Stimulated activated effector memory CD8-positive, alpha-beta T cell treated with anti-CD3 and anti-CD28 coated beads, Interleukin-12 subunit alpha, Interleukin-12 subunit beta, amount 100 ng/mL, for 72 hours (primary cell): ENCODE measurements at places on chromosomes 5 and 9.

- DNase-seq, result no peak
Measured at GRCh38 chr5:17305964-17306725, 88.7 kb downstream of the BASP1 start.

- DNase-seq, result no peak
Measured at GRCh38 chr5:178304761-178305645, 72.4 kb upstream of the PHYKPL start.

GRCh38 chr9:84294241-84294950 lies 46.2 kb downstream of the SLC28A3 start:
- DNase-seq, result no peak

- no peak for DNase-seq
Measured at GRCh38 chr9:98255061-98255577, 330 bp downstream of the TBC1D2 start.

DNA sequence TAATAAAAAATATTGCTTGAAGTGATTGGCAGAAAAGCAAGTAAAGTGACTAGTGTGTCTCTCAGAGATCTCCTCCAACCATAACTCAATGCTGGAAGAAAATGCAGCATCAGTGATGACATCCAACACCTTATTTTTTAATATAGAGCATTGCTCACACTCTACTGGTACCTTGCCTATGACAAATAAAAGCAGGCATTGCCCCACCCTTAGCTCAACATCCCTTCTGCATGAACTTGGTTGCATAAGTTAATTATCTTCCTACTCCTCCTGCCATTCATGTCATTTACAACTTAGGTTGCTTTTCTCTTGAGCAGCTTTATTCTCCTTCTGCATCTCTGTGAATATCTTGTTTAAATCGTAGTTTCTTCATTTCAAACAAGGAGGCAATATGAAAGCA lies 41.2 kb downstream of the FEM1C start:
- no peak for DNase-seq

DNA sequence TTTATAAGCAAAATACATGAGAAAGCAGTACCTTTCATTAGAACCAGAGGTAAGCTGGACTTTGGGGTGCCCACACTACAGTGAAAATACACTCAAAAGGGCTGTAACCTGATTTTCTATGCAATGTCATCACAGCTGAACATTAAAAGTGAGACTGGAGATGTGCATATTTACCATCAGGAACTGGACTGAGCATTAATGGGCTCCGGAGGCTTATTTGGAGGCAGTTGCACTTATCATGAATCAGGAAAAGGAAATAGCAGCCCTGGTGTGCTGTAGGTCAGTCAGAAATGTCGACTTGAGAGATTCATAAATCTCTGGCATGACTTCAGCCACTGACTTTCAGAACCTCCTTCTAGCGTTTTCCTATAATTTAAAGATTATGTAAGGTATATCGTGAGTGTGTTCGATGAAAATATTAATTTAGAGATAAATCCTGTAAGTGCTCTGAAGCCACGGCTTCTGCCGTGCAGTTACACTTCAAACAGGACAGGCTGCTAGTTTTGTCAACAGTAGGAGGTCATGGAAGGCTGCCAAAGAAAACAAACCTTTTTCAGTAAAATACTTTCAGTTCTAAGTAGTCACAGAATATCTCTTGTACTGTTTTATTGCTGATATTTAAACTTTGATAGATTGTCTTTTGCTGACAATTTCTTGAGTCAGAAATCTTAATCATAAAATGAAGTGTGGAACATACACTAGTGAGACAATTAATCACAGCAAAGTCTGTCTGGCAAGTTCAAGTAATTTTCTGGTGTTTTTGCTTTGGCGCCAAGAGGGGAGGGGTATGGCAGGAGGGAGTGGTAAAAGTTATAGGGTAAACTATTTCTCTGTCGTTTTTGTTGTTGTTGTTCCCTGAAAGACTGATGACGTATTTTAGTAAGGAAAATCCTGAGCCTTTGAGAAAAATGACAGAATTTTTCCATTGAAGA lies 939.7 kb downstream of the NR2F1-AS1 start:
- DNase-seq, result no peak

- no peak for DNase-seq
Measured at GRCh38 chr5:128516978-128517377, 21.1 kb downstream of the FBN2 start.

DNA sequence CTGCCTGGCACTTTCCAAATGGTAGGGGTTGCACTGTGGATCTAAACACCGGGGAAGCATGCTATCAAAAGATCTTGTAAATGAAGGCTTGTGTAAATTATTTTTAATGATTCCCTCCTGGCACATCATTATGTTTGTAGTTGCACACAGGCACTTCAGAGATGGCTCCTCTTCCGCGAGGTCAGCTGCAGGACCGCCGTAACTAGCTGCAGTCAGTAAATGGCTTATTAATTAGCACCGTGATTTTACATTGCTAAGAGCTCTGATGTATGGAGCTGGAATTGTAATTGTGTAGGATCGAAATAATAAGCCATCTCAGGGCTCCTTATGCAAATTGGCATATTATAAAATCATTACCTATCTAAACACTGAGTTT lies 397.6 kb upstream of the IRX1 start:
- no peak for DNase-seq

GRCh38 chr9:113719919-113720318 lies 156.2 kb upstream of the ZNF618 start:
- no peak for DNase-seq

GRCh38 chr9:68844631-68845612 lies 139.9 kb downstream of the PIP5K1B start:
- DNase-seq, result no peak

GRCh38 chr9:19102181-19102630 lies 498 bp downstream of the HAUS6 start:
- no peak for DNase-seq

GRCh38 chr9:69295872-69296552 lies 29.0 kb upstream of the ENTREP1 start:
- DNase-seq, result no peak

DNA sequence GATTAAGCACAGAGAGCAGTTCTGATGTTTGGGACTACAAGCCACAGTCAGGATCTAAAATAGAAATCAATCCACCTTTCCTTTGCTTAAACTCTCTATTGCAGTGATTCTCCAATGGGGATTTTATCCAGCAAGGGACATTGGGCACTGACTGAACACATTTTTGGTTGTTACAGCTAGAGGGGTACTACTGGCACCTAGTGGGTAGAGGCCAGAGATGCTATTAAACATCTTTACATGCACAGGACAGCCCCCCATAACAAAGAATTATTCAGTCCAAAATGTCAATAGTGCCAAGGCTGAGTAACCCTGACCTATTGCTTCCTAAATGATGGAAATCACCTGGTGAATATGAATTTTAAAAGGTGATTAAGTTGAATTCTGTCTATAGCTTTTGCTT lies 12.0 kb downstream of the ZNF622 start:
- DNase-seq, result no peak

GRCh38 chr5:34542818-34543217 lies 113.3 kb upstream of the RAI14 start:
- DNase-seq, result no peak

- DNase-seq, result no peak
Measured at GRCh38 chr5:38364825-38365224, 106.5 kb downstream of the EGFLAM start.

DNA sequence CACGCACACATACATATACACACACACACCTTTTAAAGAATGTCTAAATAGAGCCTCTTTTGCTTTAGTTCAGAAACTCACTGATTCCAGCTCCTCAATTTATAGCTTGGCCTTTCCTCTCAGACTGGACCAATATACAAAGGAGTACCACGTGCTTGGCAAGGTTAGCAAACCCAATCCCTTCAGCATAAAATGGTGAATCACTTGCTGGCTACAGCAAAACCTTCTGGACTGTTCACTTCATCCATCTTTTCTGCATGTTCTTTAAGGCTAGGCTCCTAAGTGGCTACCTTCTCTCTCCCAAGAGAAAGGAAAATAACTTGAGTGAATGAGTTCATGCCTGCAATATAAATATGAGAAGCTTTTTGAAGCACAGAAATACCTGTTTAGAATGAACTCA lies 109.7 kb downstream of the LPAR1 start:
- no peak for DNase-seq

GRCh38 chr9:7671847-7672246 lies 127.7 kb downstream of the DMAC1 start:
- no peak for DNase-seq

DNA sequence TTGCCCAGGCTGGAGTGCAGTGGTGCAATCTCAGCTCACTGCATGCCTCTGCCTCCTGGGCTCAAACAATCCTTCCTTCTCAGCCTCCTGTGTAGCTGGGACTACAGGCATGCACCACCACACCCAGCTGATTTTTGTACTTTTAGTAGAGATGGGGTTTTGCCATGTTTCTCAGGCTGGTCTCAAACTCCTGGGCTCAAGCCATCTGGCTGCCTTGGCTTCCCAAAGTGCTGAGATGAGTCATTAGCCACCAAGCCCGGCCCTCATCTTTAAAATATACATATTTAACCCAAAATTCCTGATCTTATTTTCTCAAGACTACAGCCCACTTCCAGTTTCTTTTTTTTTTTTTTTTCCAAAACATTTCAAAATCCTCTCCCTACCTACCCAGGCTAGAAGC lies 31.7 kb upstream of the MINAR2 start:
- no peak for DNase-seq

- no peak for DNase-seq
Measured at GRCh38 chr5:107680799-107681198, 10.1 kb upstream of the EFNA5 start.

DNA sequence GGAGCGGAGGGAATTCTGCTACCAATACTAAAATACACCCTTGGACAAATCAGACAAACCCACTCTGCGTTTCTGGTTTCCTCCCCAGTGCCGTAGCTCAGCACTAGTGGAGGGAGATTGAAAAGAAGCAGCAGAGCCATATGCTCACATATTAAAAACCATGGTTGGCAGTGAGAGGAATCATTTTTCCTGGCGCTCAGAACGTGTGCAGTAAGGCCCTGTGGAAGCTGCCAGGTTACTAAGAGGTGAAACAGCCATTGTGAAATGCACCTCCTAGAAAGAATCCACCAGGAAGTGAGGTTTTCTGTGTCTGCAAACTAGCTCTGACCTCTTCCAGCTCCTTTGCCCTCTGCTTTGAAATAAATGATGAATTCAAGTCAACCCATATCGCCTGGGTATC lies 177.2 kb downstream of the ERCC6L2 start:
- DNase-seq, result no peak

DNA sequence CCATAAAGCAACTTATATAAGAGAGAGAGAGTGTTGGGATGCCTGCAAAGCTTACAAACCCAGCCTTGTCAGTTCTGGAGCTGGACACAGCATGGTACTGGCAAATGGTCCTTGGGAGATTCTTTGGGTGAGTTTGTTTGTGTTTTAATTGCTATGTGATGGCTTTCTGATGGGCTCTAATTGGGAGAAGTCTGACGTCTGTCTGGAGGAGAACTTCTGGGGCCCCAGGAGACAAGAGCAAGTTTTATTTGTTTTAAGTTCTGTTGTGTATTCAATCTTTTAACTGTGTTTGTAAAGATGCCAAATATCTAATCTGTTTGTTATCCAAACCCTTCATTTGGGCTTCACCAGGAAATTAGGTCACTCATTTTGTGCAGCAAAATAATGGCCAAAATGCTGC lies 50.3 kb upstream of the AFAP1L1 start:
- DNase-seq, result no peak

DNA sequence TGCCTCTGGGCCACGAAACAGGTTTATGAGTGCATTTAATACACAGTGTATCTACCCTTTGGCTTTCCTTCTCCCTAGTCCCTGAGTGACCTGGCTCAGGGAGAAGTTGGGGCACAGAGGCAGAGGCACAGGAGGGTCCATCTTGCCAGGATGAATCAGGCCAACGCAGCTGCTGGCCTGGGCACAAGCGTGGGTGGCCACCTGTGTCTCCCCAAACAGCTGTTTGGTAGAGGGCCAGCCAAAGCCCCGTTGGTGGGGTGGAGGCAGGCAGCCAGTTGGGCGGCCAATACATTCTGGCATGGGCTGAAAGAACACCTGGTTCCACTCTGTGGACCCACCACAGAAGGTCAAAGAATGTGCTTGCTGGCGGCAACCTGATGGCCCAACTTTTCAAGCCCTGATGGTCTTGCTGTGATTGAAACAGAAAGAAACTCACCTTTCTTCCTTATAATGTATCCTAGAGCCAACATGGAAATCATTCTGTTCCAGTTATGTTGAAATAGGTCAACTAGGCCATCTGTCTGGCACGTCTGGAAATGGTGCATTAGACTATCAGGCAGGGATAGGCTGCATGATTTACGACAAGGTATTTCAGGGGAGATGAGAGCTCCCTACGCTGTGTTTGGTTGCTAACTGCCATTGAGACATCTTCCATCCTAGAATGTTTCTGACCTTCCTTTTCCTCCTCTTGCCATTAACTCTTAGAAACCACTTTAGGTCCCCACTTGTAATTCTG lies 337.4 kb downstream of the ADAMTS6 start:
- no peak for DNase-seq

DNA sequence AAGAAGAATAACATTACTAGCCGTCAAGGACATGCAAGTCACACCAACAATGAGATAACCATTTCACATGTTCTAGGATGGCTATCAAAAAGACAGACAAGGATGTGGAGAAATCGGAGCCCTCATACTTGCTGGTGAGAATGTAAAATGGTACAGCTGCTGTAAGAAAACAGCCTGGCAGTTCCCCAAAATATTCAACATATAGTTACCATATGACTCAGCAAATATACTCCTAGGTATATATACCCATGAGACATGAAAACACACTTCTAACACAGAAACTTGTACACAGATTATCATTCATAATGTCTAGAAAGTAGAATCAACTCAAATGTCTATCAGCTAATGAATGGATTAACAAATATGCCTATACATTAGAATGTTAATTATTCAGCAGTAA lies 105.4 kb upstream of the PCAT7 start:
- no peak for DNase-seq

DNA sequence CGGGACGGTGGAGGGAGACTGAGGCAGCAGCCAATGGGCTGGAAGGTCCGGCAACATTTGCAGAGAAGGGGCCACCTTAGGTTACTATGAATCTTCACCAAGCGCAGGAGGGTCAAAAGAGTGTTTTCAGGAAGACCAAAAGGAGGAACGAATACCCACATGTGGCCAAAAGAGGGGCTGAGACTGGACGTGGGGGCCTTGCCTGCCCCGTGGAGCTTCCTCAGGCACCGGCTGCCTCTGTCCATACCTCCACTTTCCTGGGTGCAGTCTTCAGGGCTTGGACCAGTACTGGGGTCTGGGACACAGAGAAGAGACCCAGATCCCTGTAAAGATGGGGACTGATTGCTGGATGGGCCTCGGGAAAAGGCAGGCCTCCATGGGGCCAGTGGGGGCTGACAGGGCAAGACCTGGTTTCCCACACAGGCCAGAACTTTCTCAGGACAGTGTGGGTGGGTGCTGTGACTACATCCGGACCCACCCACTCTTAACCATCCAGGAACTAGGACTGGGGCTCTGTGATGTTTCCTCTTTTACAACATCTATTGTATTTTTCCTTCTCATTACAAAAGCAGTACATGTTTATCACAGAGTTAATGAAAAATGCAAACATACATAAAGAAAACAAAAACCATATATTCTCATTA lies 294.7 kb downstream of the ZSWIM6 start:
- no peak for DNase-seq
